Spleen (tissue), 13 donors: ENCODE measurements at places on chromosomes 2 and 18. TPM values are rescaled to one million over a fixed set of nuclear protein-coding genes. Genes with fewer than 3 reads are reported as not detected.
A peak's percentile ranks its signal among the peaks of the same experiment; 100 is the strongest.

GRCh38 chr2:182372661-182373060 lies 54.2 kb downstream of the PDE1A start:
- no peaks in the 10 kb centered on the region for H3K27me3 ChIP-seq
- no peaks in the 10 kb centered on the region for H3K36me3 ChIP-seq
- DNase-seq, result no peak
- H3K4me1 ChIP-seq, result no peaks in the 10 kb centered on the region
- no peak overlapping the region for H3K4me3 ChIP-seq

Gene MCFD2
- polyA plus RNA-seq, result 22.3 TPM

Gene ARMC9
- polyA plus RNA-seq, result 2.2 TPM

Gene SH3YL1
- polyA plus RNA-seq, result 33.3 TPM

DNA sequence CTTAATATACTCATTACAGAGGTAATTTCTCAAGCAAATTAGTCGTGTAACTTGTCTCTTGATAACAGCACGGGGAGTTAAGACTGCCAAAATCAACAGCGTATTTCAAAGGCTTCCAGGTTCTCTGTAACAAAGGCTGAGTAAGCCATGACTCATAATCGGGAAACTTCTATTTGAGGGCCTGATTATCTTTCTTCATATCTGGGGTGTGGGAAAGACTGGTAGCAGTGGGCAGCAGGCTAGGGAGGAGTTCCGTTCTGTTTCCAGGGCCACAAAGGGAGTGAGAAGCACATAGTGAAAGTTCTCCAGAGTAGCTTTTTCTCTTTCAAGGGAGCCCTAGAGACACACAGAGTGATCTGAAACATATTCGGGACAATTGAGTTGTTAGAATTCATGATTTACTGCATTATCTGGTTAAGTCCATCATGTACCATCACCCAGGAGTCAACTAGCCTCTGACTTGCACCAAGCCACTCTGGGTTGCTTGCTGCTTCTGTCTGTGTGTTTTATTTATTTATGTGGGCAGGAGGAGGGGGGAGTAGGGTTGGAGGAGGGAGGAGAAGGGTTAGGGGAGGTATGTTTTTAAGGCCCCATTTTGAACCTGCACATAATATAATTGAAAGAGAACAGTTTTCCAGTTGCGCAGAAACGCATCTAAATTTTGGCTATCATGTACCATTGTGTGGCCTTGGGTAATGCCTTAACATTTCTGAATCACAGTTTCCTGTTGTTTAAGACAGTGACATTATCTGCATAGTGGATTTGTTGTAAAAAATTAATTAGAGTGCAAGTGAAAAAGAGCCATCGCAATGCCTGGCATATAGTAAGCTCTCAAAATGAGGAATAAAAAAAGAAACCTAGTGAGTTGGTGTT lies 80.5 kb upstream of the ITPRID2 start:
- DNase-seq, result no peak
- H3K27me3 ChIP-seq, result no peaks in the 10 kb centered on the region
- no peaks in the 10 kb centered on the region for H3K4me1 ChIP-seq
- no peak overlapping the region for H3K4me3 ChIP-seq
- no peaks in the 10 kb centered on the region for H3K36me3 ChIP-seq
- H3K27ac ChIP-seq, result peak overlapping the region; percentile 53

Gene TCF23
- 0.93 TPM for polyA plus RNA-seq

DNA sequence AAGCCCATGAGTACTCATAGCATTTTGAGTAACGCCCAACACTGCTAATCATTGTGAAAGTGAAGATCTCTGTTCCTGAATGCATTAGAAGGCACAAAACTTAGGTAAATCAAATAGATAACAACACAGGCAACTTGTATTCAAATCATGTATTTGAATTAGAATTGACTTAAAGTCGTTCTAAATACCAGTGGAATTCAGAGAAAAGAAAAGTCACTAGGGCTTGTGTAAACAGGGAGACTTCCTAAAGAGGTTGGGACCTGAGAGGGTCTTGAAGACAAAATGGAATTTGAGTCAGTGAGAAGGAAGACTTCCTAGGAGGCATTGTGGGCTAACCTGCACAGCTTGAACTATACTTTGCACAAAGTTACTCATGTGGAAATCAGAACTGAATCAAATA lies 127.2 kb downstream of the CTNNA2 start:
- H3K27me3 ChIP-seq, result no peaks in the 10 kb centered on the region
- H3K4me1 ChIP-seq, result no peaks in the 10 kb centered on the region
- no peak for DNase-seq
- no peak overlapping the region for H3K4me3 ChIP-seq
- no peak overlapping the region for H3K27ac ChIP-seq
- no peaks in the 10 kb centered on the region for H3K36me3 ChIP-seq

- no peak overlapping the region for H3K27ac ChIP-seq
- no peak overlapping the region for H3K4me3 ChIP-seq
- DNase-seq, result no peak
- H3K27me3 ChIP-seq, result peaks cover 3% of the 10 kb centered on the region
Measured at GRCh38 chr2:118371515-118371914, 283.2 kb downstream of the INSIG2 start.

DNA sequence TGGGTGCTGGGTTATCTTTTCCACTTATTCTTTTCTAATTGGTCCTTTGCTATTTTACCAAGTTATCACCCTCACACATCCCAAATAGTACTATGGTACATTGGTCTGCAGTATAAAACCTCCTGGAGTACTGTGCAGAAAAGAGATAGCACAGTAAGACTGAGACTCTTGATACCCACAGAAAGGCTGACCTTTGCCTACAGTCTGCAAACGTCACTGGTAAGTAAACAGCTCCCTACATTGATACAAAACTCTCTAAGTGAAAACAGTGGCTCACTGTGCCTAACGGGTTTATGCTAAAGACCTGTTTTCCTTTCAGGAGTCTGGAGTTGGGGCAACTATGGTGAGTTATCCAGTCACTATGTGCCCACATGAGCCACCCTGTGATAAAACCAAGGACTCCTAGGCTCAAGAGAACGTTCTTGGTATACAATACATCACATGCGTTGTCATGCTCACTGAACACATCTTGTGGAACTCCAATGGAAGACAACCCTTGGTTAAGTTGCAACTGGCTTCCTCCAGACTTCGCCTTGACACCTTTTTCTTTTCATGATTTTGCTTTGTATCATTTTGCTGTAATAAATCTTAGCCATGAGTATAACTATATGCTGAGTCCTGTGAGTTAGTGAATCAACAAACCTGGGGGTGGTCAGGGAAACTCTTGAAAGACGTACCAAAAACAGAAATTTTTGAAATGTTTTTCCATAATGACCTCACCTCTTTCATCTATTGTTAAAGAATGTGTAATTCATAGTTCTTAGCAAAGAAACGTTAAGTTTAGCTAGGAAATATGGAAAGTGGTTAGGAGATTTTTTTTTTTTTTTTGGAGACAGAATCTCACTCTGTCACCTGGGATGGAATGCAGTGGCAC lies 104.9 kb downstream of the C2orf74 start:
- no peak for DNase-seq
- no peaks in the 10 kb centered on the region for H3K27me3 ChIP-seq
- no peak overlapping the region for H3K27ac ChIP-seq
- peaks cover 96% of the 10 kb centered on the region for H3K36me3 ChIP-seq
- no peaks in the 10 kb centered on the region for H3K4me1 ChIP-seq

- H3K4me1 ChIP-seq, result no peaks in the 10 kb centered on the region
- no peak overlapping the region for H3K27ac ChIP-seq
- H3K36me3 ChIP-seq, result no peaks in the 10 kb centered on the region
- H3K4me3 ChIP-seq, result no peak overlapping the region
- DNase-seq, result no peak
- no peaks in the 10 kb centered on the region for H3K27me3 ChIP-seq
Measured at GRCh38 chr18:10022365-10022764, 108.5 kb downstream of the VAPA start.

DNA sequence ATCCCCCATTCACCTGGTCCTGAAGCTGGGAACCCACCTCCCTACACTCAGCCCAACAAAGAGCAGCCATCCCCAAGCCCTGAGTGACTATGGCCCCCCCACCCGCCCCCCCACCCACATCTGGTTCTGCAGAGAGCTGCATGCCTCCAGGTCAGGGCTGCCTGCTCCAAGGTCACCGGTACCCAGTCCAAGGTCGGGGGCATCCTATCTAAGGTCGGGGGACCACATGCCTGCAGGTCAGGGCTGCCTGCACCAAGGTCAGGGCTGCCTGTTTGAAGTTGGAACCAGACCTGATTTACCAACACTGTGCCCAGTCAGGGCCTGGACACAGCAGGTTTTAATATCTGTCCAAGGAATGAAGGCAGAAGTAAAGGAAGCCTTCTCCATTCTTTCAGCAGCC lies 66.1 kb upstream of the GPC1 start:
- H3K36me3 ChIP-seq, result no peaks in the 10 kb centered on the region
- H3K27ac ChIP-seq, result no peak overlapping the region
- H3K4me1 ChIP-seq, result no peaks in the 10 kb centered on the region
- no peak for DNase-seq
- no peaks in the 10 kb centered on the region for H3K27me3 ChIP-seq

DNA sequence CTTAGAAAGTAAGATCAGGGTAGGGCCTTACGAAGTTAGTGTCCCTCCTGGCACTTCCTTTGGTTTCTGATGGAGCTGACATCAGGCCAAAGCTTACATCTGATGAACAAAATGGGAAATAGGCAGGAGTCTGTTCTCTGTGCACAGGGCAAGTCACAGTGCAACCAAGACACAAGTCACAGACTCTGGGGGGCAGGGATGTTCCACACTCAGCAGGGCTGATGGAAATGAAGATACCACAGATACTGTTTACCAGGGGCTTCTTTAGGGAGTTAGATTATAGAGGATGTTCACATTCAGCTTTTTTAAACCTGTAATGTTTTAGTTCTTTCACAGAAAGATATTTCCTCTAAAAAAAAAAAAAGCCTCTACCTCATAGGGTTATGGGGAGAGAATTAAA lies 106.2 kb upstream of the EPC2 start:
- H3K4me1 ChIP-seq, result peaks cover 8% of the 10 kb centered on the region
- H3K4me3 ChIP-seq, result no peak overlapping the region
- no peaks in the 10 kb centered on the region for H3K36me3 ChIP-seq
- DNase-seq, result no peak

Gene ASXL3
- 0.02 TPM for polyA plus RNA-seq

Gene KCNE4
- polyA plus RNA-seq, result 1.7 TPM

Gene PTH2R
- polyA plus RNA-seq, result 0.43 TPM

Gene C2orf81
- polyA plus RNA-seq, result 5.7 TPM

DNA sequence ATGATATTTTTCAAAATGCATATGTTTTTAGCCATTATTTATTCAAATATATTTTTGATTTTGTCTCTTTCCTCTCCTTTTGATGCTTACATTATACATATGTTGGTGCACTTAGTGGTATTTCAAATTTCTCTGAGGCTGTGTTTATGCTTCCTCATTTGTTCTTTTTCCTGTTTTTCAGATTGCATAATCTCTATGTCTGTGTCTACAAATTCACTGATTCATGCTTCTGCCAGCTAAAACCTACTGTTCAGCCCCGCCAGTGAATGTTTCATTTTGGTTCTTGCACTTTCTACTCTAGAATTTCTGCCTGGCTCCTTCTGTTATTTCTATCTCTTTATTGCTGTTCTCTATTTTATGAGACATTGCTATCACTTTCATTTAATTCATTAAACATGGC lies 951.7 kb upstream of the CNTNAP5 start:
- no peak for DNase-seq
- H3K4me3 ChIP-seq, result no peak overlapping the region
- no peaks in the 10 kb centered on the region for H3K27me3 ChIP-seq
- no peaks in the 10 kb centered on the region for H3K36me3 ChIP-seq
- no peak overlapping the region for H3K27ac ChIP-seq

Gene GAREM1
- polyA plus RNA-seq, result 0.58 TPM

- no peak overlapping the region for H3K4me3 ChIP-seq
- H3K27me3 ChIP-seq, result no peaks in the 10 kb centered on the region
- H3K27ac ChIP-seq, result peak overlapping the region; percentile 6
- no peak for DNase-seq
- H3K36me3 ChIP-seq, result no peaks in the 10 kb centered on the region
Measured at GRCh38 chr2:187549951-187550555, 4.2 kb downstream of the TFPI start.

DNA sequence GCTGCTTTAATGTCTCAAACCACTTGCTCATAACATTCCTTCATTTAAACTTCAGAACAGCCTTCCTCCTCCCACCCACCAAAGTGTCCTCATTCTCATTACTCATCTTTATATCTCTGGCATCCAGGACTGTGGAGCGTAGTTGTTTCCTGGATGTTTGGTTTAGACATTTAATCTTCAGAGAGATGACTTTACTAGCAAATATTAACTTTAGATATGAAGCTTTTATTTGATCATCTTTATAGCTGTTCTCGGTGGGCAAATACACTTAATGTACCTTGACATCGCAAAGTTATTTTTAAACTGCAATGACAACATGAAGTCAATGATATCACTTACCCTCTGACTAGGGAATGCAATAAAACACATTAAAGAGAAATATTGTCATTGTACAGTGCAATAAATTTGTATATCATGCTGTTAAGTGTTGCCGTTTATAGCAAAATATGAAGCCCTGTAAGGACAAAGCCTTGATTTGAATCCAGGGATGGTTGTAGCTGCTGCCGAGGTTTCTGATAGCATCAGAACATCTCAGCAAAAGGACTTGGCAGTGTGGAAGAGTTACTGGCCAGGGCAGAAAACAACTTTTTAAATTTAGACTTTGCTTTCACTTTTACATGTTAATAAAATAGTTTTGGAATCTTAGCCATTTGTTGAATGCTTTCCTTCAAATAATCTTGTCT lies 4.6 kb upstream of the LAMA3 start:
- peaks cover 12% of the 10 kb centered on the region for H3K4me1 ChIP-seq
- H3K27ac ChIP-seq, result no peak overlapping the region
- H3K4me3 ChIP-seq, result no peak overlapping the region
- no peaks in the 10 kb centered on the region for H3K36me3 ChIP-seq
- peaks cover 22% of the 10 kb centered on the region for H3K27me3 ChIP-seq

- H3K27ac ChIP-seq, result no peak overlapping the region
- H3K36me3 ChIP-seq, result no peaks in the 10 kb centered on the region
- H3K4me3 ChIP-seq, result no peak overlapping the region
- H3K4me1 ChIP-seq, result peaks cover 8% of the 10 kb centered on the region
- no peak for DNase-seq
Measured at GRCh38 chr2:9808334-9809063, 34.8 kb upstream of the TAF1B start.

DNA sequence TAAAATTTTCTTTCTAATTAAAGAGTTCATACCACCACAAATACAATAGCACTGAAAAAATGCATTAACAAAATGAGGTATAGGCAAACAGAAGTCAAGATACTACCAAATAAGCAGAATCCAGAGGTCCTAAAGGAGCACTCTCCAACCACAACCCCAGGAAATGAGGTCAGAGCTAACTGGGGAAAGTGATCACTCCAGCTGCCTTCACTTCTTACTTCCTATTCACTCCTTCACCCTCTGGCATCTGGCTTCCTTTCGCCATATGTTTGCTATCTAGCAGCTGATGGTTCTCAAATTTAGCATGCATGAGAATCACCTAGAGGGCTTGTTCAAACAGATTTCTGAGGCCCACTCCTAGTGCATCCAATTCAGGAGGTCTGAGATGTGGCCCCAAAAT lies 212.6 kb upstream of the ACVR2A start:
- H3K27me3 ChIP-seq, result no peaks in the 10 kb centered on the region
- no peaks in the 10 kb centered on the region for H3K4me1 ChIP-seq
- H3K27ac ChIP-seq, result no peak overlapping the region
- H3K4me3 ChIP-seq, result no peak overlapping the region
- DNase-seq, result no peak

Gene POTEC
- not detected for polyA plus RNA-seq

GRCh38 chr2:60148716-60149115 lies 404.7 kb downstream of the BCL11A start:
- no peak overlapping the region for H3K4me3 ChIP-seq
- H3K27me3 ChIP-seq, result no peaks in the 10 kb centered on the region
- no peaks in the 10 kb centered on the region for H3K4me1 ChIP-seq
- H3K27ac ChIP-seq, result no peak overlapping the region
- H3K36me3 ChIP-seq, result no peaks in the 10 kb centered on the region
- DNase-seq, result no peak
